Kidney capillary endothelial cell (primary cell): ENCODE measurements at places on chromosomes 11 and 22.

DNA sequence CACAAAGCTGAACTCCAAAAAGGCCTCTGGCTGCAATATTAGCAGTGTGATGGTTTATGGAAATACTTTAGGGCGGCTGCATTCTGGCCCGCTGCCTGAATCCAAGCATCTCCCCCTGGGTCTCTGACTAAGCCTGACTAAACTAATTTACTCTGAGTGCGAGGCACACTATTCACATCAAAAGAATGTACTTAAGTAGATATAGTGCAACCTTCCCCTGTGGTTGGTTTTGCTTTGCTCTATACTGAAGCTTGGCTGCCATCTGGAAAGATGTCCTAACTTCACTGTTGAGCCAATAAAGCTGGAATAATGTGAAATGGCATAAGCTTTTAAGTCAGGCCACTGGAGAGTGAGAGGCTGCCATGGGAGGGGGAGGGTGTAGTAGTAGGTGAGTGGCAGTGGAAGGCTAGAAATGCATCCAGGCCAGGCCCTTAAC, 321.6 kb downstream of the AASDHPPT start:
- DNase-seq: no peak

DNA sequence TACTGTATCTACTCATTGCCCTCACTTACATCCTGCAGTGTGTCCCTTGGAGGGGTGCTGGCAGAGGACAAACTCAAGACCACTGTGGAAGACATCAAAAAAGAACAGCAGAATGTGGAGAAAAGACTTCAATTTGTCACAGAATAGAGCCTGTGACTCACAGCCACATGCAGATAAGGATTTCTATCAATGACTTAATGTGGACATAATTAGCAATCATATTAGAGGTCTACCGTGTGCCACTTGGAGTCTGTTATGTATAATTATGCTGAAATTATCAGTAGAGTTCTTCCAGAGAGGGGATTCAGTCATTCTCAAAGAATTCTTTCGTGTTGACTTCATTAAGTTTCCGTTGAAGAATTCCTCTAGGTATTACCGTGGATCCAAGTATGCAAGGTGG, 473.5 kb downstream of the MIAT start:
- DNase-seq: no peak

- DNase-seq: no peak
Observed at GRCh38 chr11:64563966-64564365, 27.1 kb upstream of the SLC22A12 start.

DNA sequence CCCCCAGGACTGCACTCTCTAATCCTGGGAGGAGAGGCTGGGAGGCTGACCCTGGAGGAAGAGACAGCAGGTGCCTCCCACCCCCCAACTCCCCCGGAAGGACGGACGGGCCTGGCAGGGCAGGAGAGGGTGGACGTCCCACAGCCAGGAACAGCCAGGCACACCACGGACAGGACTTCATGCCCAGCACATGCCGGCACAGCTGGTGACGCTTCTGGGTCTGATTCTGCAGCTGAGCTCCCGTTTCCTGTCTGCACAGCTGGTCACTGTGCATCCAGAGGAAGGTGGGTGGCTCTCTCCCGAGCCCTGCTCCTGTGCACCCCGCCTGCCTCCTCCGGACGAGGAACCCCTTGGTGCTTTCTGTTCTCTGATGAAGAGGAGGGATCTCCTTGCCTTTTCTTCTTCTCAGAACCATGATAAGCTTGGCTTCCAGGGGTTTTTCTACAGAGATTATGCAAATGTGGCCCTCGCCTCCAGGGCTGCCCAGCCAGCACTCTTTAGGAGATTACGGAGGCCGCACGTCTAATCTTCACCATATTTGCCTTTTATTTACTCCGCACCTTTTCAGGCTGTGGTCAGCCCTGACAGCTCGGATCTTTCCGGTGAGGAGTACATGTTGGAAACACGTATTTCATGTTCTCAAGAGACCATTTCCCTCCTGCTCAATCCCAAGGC, 1295.8 kb downstream of the BRD1 start:
- DNase-seq: peak; percentile 10

DNA sequence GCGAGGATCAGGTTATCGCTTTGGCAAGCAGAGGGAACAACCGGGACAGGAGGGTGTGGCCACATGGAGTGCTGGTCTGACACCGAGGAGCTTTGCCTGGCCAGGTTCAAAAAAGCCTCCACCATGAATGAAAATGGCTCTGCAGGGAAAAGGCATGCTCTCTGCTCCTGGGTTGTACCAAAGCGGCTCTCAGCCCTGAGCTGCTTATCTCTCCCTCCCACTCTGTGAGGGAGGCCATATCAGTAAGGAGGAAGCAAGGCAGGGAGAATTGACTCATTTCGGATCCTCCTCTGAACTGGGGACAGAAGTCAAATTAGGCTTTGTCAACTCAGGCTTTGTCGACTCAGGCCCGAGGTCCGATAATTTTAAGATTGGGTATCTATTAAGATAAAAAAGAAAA, 82.9 kb upstream of the CRTAM start:
- no peak for DNase-seq

DNA sequence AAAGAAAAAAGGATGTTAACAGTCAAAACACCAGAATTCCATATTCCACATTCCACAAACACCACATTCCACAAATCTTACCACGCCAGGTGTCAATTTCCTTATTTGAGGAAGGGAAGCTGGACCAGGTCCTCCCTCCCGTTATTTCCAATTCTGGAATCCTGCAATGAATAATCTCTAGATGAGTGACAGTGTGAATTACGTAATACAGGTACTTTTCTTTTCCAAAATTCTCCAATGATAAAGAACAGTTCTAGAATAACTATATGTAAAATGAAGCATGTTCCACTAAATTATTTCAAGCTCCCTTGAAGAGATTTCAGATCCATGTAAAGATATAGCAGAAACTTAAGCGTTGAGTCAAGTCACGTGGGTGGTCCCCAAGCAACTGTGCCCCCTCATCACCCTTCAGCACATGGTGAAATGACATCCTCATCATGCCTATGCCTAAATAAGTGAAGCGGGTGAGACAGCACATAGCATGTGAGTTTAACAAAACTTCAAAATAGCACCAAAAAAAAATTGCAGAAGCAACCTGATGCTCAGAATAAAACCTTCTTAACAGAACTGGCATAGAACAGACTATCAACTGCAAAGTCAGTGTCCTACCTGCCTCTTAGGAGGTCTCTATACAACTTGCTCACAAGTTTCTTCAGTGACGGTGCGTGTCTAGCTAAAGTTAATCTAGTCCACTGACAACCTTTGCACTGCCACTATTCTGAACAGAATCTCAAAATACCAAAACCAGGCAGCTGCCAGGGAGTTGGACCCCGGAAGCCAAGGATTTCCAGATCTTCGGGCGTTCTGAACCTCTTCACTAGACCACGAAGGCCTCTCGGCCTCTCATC, 876 bp downstream of the NFRKB start:
- no peak for DNase-seq

- DNase-seq: no peak
Observed at GRCh38 chr11:12216671-12217374, 106.4 kb downstream of the MICAL2 start.

DNA sequence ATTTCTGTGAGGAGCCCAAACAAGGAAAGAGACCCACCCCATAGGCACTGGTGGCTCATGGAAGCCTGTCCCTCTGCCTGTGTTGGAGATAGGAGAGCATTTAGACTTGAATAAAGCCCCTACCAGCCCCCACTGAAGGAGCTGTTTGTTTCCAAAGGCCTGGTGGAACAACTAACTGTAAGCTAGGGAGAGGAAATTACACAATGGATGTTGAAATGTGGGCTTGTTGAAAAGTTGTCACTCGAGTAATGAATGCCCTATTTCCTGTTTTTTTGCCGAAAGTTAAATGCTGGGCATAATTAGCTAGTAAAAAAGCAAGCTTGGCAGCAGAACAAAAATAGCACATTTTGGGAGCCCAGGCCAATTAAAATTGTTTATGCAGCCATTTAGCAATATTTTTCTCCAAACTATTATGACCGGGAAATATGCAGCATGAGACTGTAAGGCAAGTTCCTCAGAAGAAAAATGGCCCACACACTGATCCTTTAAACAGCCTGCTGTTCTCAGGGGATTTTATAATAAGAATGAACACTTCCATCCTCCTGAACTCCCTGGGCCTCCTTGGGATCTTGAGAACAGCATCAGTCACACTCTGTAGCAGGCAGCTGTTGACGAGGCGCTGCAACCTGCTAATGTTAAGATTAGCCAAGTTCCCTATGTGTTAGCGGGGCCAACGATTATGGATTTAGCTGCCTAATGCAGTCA, 38.6 kb upstream of the LMO2 start:
- peak; percentile 51 for DNase-seq

DNA sequence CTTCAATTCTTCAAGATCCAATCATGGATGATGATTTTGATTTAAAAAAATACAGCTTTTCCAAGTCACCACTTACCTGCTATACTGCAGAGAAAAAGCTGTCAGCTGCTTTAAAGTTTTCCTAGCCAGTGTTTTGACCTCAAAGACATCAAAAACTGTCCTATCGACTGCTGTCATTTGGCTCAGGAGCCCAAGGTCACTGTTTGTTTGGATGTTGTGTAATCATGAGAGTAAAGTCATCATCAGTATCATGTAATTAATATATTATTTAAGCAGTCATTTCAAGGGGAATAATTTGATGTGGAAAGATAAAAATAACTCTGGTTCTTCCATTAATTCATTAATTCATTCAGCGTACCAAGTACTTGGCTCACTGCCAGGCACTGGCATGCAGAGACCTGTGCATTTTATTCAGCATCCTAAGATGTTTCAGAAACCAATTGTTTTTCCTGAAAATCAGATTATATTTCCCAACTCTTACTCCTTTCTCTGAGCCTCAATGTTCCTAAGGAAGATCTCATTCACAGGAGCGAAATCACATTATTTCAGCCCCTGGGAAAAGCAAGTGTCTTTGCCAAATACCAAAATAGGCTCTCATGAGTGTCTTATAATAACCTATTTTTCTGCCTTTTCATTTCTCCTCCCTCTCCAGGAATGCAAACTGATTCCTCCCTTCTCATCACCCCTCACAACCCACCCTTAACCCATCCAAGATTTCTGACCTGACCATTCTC, 59.9 kb downstream of the SLC1A2 start:
- no peak for DNase-seq

- no peak for DNase-seq
Observed at GRCh38 chr11:125111001-125111342, 454 bp downstream of the TMEM218 start.

DNA sequence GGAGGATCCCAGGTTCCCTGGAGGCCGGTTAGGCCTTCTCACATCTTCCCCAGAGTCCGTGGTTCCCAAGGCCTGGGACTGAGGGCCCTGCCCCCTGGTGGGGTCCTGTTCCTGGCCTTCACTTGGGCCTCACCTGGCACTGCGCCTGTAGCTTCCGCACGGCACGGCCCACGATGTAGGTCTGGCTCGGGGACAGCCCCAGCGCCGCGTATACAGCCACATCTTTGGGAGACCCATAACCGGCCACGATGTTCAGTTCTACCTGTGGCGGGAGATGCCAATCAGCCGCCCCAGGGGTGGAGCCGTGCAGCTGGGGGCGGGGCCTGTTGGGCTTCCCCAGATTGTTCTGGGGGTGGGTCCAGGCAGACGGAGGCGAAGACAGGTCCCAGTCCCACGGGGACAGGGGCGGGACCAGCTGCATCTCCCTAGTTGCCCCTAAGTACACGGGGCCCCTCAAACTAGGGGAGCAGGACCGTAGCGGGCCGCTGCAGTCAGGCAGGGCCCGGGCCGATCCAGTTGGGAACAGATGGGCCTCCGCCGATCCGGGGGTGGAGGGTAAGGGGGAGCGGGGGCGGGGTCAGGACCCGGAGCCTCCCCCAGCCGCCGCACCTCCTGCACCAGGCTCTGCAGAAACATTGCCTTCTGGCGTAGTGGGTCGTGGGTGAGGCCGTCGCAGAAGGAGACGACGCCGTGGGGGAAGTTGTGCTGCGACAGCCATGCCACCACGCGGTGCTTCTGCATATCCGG, 10.1 kb downstream of the AIP start:
- DNase-seq: no peak

DNA sequence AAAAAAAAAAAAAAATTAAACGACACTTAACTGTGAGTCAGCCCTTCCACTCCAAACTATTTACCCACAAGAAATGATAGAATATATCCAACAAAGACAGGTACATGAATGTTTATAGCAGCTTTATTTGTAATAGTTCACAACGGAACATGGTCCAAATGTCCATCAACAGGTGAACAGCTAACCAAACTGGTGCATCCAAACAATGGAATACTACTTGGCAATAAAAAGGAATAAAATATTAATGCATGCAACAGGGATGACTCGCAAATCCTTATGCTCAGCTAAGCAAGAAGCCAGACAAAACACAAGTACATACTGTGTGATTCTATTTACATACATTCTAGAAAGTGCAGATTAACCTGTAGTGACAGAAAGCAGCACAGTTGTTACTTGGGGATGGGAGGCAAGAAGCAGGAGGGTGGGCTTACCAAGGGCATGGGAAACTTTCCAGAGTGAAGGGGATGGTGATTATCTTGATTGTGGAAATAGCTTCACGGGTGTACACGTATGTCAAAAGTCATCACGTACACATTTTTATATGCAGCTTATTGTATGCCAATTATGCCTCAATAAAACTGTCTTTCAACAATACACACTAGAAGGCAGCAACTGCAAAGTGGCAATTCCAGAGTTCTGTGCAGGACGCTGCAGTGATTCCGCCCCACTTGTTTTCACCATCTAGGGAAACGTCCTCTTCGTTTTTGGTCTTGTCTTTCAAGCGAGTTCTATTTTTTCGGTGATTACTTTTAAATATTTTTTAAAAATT, 6.7 kb upstream of the SF1 start:
- DNase-seq: no peak

DNA sequence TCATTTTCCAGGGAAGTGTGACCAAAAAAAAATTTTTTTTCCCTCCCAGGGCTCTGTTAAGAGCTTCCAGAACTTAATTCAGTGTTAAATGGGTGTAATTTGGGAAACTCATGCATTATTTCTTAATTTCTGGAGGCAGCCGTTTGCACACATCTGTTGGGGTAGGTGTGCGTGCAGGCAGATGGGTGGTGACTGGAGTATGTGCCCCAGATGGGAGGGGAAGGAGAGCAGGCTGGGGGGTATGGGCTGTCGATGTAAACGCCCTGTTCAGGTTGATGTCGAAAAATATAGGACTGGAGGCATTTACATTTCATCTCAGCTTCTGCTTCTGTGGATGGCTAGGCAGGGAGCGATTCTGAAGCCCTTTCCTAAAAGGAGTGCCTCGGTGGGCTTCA, 13.7 kb upstream of the SHISAL1 start:
- no peak for DNase-seq

DNA sequence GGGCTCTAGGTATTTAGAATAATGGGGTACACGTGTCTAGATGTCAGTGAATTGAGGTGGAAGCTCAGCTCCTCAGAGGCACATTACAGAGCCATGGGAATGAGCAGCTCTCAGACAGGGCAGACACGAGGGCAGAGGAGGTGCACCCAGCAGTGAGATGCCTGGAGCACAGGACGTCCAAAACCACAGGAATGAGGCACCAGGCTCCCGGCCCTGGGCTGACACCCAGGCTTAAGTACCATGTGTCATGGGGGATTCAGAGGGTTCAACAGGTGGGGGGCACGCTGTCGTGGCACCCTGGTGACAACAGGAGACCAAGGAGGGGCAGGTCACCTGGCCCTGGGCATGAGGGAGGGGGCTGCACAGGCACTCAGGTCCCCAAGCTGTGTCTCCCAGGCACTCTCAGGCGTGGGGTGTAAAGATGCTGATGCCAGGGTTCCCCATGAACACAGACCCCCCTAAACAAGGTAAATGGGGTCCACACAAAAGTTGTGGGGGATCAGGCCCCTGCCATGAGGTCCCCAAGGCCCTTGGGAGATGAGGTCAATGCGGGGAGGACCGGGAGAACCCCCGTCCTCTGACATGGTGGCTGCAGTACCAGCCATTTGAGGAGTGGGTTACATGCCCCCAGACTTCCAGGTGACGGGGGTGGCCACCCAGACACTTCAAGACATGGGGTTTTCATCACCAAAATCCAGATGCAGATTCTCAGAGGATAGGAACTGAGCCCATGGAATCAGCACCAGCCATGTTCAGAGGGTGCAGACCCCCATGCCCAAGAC, 5.6 kb upstream of the SYT8 start:
- DNase-seq: no peak
